ENCODE measurements at places on chromosomes 2 and 18.

- DNase-seq = peak; percentile 17
Measured at GRCh38 chr2:151363709-151364108, 6.3 kb downstream of the TNFAIP6 start.

GRCh38 chr18:69897397-69898108, 50.1 kb downstream of the CD226 start:
- no peak for DNase-seq

DNA sequence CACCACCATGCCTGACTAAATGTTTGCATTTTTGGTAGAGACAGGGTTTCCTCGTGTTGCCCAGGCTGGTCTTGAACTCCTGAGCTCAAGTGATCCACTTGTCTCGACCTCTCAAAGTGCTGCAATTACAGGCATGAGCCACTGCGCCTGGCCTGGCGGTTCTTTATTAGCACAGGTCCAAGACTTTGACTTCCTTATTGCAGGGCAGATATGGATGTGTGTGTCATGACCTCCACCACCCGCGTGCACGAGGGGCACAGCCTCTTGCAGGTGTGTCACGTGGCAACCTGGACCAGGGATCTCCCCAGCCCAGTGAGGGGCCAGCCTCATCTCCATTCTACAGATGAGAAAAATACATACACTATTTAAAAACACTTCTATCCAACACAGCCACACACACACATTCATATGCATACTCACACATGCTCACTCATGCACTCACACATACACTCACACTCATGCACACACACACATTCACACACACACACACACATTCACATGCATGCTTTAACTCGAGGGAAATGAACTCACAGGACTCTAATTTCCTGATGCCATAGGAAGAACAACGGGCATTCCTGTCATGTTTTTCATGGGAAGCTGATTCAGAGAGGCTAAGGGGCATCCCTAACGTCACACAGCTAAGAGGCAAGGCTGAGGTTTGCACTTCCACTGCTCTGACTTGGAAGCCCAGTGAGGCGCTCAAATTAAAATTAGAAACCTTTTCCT, 38.8 kb downstream of the RRM2 start:
- no peak for DNase-seq

GRCh38 chr2:223196331-223196730, 144.3 kb downstream of the KCNE4 start:
- DNase-seq = no peak

DNA sequence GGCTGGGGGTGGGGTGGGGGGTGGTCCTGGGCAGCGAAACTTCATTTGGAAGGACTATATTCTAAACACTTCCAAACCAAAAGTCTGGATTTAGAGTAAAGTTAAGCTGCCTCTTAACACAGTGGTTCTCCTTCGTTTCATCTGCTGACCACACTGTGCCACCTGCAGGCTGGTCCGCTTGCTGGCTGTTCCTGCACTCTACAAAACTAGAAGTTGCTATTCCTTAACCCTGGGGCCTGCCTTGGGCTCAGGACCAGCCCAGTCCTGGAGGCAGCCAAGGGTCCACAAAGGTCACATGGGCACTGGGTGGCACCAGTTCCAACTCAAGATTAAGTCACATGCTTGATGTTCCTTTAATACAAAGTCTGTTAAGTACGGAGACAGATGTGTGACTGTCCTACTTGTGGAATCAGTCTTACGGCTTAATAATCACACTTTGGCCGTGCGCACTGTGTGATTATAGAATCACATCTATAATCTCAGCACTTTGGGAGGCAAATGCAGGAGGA, 195.4 kb downstream of the FAM210A start:
- DNase-seq = peak; percentile 15

DNA sequence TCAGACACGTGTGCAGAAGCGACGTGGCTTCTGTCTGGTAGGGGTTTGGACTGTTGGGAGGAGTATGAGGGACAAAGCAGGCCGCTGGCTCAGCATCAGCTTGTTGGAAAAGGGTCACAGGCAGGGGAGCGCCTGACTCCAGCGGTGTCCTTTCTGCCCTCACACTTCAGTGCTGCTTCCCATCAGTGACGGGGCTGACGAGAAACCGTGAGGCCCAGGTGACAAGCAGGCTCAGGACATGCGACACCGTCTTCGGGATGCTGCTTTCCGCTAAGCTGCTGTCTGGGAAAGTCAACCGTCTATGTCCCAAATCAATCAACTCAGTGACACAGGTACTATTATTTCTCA, 90.5 kb downstream of the USP40 start:
- no peak for DNase-seq

GRCh38 chr18:6561016-6561415, 146.3 kb upstream of the L3MBTL4 start:
- peak; percentile 8 for DNase-seq

GRCh38 chr2:25756536-25756935, 83.2 kb upstream of the DTNB start:
- no peak for DNase-seq

GRCh38 chr18:2395427-2396161, 175.7 kb downstream of the METTL4 start:
- DNase-seq = no peak

GRCh38 chr2:60140185-60140584, 413.3 kb downstream of the BCL11A start:
- peak; percentile 64 for DNase-seq

GRCh38 chr2:36511858-36512603, 85.9 kb downstream of the FEZ2 start:
- DNase-seq = no peak

- peak; percentile 72 for DNase-seq
Measured at GRCh38 chr2:173963323-173963816, 1.8 kb downstream of the SP3 start.

DNA sequence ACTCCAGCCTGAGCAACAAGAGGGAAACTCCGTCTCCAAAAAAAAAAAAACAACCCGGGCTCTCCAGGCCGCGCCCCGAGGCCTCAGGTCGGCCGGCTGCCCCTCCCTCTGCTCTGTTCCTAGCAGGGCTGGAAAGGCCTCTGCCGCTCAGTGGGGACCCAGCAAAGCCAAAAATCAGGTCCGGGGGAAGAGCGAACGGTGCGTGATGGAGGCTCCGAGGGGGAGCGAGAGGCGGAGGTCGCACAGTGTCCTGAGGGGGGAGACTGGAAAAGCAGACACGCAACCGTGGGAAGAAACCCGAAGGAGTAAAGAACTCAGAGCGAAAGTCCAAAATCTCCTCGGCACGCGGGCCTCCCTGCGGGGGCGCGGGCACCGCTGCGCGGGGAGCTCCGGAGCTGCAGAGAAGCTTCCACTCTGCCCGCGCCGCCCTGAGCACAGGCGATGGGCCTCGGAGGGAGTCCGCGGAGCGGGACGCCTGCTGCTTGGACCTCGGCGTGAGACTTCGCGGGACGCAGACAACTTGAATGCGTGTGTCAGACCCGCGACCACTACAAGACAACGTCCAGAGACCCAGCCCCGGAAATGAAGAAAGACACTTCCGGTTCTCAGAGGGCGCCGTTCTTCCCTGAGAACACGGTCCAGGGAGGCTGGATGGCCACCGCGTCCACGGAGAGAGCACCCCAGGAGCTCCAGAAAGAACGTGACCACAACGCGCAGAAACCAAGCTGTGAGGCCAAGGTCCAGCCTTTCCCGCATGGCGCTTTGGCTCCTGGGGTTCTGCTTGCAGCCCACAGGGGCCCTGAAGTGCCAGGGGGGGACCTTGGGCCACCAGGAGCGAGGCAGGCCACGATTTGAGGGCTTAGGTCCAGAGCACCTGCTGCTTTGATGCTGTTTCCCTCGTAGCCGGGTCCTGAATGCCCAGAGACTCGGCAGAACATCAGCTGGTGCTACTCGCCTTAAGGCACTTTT, 219.8 kb downstream of the DPP10 start:
- no peak for DNase-seq

- DNase-seq = no peak
Measured at GRCh38 chr2:166984797-166985196, 96.5 kb downstream of the XIRP2 start.

GRCh38 chr18:65725251-65726050, 25.4 kb upstream of the CDH7 start:
- DNase-seq = peak; percentile 61

- peak; percentile 34 for DNase-seq
Measured at GRCh38 chr2:193793914-193794313, 1599.2 kb upstream of the TMEFF2 start.

DNA sequence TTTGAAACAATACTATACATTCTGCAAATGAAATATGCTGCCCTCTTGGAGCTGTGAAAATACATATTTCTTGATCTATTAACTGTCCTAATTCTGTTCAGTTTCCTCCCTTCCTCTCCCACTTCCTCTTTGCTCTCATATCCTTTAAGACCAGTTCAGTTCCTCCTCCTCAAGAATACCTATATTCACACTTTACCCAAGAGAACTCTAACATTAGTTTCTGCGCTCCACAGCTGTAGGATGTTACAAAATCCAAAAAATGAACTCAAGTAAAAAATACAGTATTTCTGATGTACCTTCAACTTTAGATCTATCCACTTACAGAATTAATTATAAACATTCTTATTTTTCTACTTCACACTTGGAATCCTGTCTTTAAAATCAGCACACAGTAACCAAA, 5.4 kb downstream of the ITSN2 start:
- no peak for DNase-seq

GRCh38 chr18:35826477-35826876, 146.0 kb upstream of the RMP24 start:
- DNase-seq = no peak

GRCh38 chr2:8309131-8309530, 372.7 kb upstream of the ID2 start:
- no peak for DNase-seq

GRCh38 chr18:75226286-75226955, 15.8 kb downstream of the TSHZ1 start:
- no peak for DNase-seq

- DNase-seq = peak; percentile 68
Measured at GRCh38 chr2:28452534-28453081, 43.3 kb upstream of the PLB1 start.

DNA sequence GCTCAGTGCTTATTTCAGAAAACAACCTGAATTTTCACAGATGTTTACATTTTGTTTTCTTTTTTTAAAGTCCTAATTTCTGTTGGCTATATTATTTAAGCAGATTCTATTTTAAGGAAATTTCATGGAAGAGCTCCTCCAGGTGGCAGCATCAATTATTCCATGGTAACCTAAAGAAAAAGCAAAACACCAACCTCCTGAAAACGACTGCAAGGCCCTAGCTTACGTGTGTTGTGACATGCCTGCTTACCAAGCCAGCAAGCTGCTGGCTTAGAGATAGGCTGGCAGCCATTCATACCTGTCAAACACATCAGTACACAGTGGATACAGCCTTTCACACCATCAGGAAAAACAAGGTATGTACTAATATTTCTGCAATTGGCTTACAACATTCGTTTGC, 64.9 kb downstream of the LPIN2 start:
- DNase-seq = peak; percentile 48

DNA sequence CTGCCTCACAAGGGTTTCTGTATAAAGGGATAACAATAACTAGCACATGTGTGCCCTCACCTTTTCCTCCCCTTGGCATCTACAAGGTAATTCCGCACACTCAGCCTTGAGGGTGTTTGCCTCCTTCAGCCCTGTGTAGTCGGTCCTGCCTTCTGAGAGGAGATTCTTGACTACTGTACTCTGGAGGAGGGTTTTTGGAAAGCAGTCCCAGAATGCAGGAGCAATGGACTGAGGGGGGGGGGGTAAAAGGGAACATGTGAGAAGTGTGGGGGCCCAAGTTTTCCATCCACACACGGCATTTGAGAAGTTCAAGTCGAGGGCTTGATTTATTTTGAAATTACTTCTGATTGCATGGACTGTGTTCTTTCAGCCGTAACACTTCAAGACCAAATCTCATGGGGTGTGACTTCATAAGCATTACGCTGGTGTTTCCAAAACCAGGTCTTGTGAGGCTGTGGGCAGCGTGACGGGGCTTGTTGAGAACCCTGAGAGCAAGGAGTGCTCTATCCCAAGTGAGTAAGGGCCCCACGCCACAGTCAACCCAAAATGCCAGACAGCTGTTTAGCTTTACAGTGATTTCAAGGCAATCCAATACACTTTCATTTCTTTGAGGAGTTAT, 198.7 kb upstream of the MEIS1 start:
- DNase-seq = no peak

DNA sequence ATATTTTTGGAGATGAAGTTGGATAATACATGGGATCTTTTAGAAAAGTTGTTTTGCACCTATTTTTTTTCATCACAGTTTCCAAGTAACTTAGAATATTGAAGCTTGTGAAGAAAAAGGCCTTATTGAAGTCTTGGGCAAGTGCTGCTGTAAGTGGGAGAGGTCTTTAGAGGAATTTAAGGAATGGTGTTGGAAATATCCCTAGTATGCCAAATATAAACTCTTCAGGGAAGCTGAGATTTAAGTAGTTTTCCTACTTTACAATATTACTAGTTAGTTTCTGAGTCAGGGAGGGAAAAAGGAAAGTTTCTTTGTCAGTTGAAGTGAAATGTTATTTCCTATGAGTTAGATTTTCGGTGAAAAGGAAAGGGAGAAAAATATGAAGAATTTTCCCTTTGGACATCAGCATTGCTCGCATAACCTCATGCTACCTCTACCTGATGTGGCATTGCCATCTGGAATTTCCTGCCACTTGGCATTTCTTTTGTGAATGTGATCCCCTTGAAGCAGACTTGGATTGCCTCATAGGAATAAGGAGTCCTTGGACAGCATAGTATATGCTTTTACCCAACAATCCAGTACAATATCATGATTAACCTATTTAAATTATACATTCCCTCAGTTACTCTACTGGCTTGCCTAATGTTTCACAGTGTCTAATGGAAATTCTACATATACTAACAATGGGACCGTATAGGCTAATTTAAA, 12.1 kb downstream of the PLEKHH2 start:
- DNase-seq = no peak

DNA sequence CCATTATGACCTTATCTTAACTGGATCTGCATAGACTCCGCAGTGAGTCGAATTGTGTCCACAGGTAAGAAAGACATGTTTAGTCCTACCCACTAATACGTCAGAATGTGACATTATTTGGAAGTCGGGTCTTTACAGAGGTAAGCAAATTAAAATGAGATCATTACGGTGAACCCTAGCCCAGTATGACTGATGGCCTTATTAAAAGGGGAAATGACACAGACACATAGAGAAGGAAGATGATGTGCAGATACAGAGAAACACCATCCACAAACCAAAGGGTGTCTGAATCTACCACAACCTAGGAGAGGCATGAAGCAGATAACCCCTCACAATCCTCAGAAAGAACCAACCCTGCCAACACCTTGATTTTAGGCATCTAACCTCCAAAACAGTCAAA, 135.6 kb downstream of the GALNT1 start:
- DNase-seq = no peak

DNA sequence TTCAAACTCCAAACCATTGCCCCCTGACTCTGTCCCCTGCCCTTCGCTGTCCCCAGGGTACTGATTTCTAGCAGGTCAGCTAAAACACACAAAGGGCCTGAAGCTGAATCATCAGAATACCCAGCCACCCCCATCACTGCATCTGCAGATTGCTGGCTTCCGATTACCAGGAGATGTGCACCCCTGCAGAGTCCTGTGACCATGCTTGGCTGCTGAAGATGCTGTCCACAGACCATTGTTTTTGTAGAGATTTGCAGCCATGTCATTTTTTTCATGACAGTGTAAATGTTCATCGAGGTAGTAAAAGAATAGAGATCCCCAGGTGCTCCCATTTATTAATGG, 463.3 kb downstream of the STK39 start:
- DNase-seq = no peak
